ENCODE measurements at places on chromosomes 16 and 17. TPM values are rescaled to one million over a fixed set of nuclear protein-coding genes. Genes with fewer than 3 reads are reported as not detected.

The SLC4A1 gene
- not detected for total RNA-seq

The BCAR1 gene
- total RNA-seq = 29.1 TPM

The TPSB2 gene
- total RNA-seq = not detected

The NLK gene
- 61.7 TPM for total RNA-seq

The HEATR9 gene
- total RNA-seq = not detected

The CACNB1 gene
- 16.5 TPM for total RNA-seq

The TMEM220 gene
- 1.5 TPM for total RNA-seq

The ICAM2 gene
- not detected for total RNA-seq

Data from neural progenitor cell (in vitro differentiated cells).